ENCODE measurements at places on chromosomes 7 and 10.

DNA sequence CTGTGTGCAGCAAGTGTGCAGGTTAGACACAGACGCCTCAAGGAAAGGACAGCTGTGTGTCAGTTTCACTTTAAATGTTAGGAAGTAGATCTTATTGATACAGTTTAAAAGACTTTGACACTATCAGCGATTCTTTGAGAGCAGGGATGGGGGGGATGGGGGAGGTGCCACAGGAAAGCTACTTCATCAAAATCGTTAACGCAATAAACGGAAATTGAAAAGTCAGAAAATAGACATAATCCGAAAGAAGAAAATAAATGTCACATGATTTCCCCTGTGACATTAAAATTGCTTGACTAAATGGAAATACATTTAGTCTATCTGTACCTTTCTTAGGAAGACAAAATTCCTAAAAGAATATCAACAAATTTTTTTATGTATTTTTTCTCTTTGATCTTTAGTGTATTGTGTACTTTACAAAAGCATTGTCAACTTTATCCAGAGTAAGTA is 476 bp upstream of the ZNF33B start:
- peak; percentile 20 for DNase-seq

DNA sequence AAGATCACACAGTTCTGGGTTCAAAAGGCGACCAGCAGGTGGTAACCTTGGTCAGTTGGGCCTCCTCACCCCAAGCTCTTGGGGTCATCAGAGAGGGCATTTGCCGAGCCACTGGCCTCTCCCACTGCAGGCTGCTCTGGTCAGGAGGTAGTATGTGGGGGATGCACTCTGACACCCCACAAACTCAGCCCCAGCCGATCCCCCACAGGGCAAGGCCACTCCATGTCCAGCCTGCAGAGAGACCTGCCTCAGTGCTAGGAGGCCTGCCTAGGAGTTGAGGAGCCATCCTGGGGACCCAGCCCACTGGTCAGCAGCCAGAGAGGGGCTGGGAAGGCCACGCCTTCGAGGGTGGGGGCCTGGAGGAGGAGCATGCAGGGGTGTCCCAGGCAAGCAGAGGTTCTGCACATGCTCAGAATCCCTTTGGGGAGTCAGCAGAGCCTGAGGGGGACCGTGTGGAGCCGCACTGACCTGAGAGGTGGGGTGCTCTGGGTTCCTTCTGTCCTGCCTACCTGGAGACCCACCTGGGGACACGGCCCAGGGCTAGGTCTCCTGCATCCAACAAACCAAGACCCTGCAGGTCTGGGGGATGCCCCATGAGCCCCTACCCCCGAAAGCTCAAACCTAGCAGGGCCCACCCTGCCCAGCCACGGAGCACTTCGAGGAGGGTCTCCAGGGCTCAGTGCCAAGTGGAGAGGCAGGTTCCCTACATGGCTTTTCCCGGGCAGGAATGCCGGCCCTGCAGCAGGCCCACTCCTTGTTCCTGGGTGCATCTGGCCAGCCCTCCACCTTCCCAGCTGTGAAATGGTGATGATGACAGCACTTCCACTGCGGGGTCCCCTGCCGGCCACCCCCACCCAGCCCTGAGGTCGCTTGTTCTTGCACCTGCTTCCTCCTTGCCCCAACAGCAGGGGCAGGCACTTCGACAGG is 58.5 kb downstream of the RASGEF1A start:
- DNase-seq, result no peak

GRCh38 chr10:843703-844102 is 87.8 kb downstream of the LARP4B start:
- DNase-seq, result no peak

DNA sequence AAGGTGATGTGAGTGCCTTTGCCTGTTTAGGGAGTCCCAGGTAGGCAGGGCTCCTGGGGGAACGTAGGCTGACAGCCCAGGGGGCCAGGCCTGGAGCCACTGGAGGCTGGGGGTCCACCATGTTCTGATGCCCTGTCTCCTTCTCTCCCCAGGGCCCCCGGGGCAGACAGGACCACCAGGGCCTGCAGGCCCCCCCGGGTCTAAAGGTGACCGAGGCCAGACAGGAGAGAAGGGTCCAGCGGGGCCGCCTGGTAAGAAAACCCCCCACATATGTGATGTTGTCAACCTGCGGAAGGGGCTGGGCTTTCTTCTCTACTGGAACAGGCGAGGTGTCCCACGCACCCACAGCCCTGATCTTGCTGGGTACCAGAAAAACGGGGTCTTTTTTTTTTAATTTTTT is 85.2 kb downstream of the MYL10 start:
- DNase-seq, result no peak

DNA sequence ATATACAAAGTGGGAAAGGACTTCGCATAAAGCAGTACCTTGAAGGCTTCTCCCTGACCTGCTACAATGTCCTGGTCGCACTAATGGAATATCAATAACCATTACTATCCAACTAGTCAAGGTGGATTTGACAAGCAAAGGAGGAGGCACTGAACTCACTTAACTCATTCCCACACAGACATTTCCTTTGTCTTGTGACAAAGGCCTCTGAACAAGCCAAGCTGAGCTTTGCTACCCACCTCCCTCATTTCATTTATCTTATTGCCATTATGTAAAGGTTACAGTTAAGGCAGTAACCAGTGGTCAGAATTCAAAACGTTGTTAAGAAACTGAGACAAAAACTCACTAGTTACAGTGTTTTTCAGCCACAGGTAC is 7.3 kb downstream of the ELMO1 start:
- DNase-seq, result no peak

- DNase-seq, result no peak
These were observed 66.8 kb downstream of the NRP1 start for GRCh38 chr10:33267708-33268107.

DNA sequence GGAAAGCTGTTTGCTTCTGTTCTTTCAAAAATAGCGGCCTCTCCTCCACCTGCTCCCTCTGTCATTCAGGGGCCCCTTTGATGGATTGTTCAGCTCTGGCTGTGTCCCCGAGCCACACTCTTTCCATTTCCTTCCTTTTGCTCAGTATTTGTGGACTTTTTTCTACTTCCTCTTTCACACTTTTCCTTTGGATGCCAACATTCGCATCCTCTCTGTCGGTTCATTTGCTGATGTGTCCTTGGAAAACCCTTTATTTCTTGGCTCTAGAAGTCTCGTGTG is 11.7 kb upstream of the PWWP2B start:
- no peak for DNase-seq

- no peak for DNase-seq
These were observed 255.2 kb downstream of the MDFIC start for GRCh38 chr7:115177103-115177502.

DNA sequence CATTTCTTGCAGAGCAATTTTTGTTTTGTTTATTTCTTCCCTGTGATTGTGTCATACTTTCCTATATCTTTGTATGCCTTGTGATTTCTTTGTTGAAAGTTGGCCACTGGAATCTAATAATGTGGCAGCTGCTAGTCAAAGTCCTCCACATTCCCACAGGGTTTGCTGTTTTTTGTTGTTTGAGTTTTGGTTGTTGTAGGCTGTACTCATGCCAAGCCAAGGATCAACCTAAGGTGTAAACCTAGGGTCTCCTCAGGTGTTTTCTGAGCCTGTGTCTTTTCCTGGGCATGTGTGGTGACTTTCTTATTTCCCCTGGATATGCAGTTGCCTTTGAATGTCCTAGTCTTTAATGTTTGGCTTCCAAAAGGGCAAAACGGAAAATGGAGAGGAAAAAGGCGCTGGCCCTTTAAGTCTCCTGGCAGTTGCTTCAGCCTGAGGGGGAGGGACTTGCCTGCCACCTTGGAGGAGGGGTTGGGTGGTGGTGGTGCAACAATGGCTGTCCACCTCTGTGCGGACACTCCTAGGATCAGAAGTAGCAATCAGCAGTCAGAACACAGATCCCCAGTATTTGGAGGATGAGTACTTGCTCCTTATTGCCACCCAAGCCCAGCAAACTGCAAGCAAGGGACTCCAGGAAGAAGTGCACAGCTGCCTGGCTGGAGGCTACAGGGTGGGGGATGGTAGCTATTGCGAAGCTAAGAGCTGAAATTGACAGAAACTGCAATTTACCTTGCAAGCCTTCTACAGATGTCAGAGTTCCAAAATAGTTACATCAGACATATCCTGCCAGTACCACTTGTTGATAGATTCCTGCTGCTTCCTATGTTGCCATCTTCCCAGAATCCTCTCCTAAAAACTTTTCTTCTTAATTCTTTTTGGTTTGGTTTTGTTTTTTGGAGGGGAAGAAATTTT is 5.6 kb upstream of the ZNF518A start:
- DNase-seq, result peak; percentile 17

DNA sequence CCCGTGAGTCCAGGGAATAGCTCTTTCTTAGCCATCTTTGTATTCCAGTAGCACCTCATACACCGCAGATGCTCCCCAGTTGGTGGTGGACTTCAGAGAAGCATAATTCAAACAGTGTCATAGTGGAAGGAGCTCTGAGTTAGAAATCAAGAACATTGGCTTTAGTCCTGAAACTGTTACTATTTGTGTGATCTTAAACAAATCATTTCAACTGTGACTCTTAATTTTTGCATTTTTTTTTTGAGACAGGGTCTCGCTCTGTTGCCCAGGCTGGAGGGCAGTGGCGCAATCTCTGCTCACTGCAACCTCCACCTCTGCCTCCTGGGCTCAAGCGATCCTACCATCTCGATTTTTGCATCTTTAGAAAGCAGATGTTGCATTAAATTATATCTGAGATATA is 1.8 kb downstream of the BPGM start:
- no peak for DNase-seq

GRCh38 chr10:13594641-13595040 is 7.9 kb downstream of the PRPF18 start:
- no peak for DNase-seq

- no peak for DNase-seq
These were observed 13.5 kb downstream of the NEUROD6 start for GRCh38 chr7:31327071-31327470.

GRCh38 chr10:124157271-124157681 is 63.9 kb upstream of the CHST15 start:
- no peak for DNase-seq

- no peak for DNase-seq
These were observed 36.9 kb downstream of the CAPZA2 start for GRCh38 chr7:116899308-116899707.

GRCh38 chr10:97689559-97690020 is 2.5 kb upstream of the AVPI1 start:
- DNase-seq, result no peak

GRCh38 chr10:52617346-52617745 is 155.2 kb downstream of the MBL2 start:
- DNase-seq, result no peak

DNA sequence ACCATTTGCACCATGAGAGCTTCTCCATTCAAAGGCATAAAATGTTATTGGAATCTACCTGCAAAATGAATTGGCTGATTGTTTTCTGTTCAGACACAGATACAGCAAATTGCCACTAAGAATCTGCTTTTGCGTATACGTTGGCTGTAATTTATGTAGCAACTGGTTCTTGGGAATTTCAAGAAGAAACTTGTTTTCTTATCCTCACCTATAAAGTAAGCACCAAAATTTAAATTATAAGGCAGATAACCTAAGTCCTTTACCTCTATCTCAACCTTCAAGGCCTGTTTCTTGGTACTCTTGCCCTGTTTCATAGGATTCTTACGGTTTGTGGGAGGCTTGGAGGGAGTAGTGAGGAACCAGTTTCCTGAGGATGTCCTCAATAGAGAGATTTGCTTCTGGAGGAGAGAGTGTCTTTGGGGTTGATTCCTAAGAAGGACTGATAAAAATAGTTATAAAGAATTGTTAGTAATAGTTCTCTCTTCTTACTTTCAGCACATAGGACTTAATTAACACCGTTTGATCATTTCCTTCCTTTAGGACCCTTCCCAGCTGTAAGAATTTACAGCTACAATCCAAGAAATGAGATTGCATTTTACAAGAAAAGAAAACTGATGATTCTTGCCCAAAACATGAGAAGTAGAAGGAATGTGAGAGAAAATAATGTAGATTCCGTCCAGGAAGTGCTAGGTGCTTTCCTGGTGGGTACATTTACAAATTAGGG is 2.0 kb downstream of the STAMBPL1 start:
- DNase-seq, result no peak

GRCh38 chr10:46516660-46517416 is 39.6 kb downstream of the GPRIN2 start:
- no peak for DNase-seq

Data from T-helper 1 cell (primary cell).